ENCODE measurements at places on chromosomes 3 and 15. TPM values are rescaled to one million over a fixed set of nuclear protein-coding genes. Genes with fewer than 3 reads are reported as not detected.
A peak's percentile ranks its signal among the peaks of the same experiment; 100 is the strongest.

- DNase-seq: no peak
- H3K4me1 ChIP-seq: peaks cover 7% of the 10 kb centered on the region
- no peaks in the 10 kb centered on the region for H3K36me3 ChIP-seq
- H3K27ac ChIP-seq: no peak overlapping the region
- H3K27me3 ChIP-seq: no peaks in the 10 kb centered on the region
Observed at GRCh38 chr3:154889227-154889634, 190.9 kb upstream of the MME start.

GRCh38 chr3:177430653-177431052 is 233.4 kb upstream of the TBL1XR1 start:
- H3K4me3 ChIP-seq: no peak overlapping the region
- no peaks in the 10 kb centered on the region for H3K27me3 ChIP-seq
- H3K27ac ChIP-seq: peak overlapping the region; percentile 38
- no peak for DNase-seq
- H3K36me3 ChIP-seq: no peaks in the 10 kb centered on the region
- H3K4me1 ChIP-seq: peaks cover 24% of the 10 kb centered on the region

DNA sequence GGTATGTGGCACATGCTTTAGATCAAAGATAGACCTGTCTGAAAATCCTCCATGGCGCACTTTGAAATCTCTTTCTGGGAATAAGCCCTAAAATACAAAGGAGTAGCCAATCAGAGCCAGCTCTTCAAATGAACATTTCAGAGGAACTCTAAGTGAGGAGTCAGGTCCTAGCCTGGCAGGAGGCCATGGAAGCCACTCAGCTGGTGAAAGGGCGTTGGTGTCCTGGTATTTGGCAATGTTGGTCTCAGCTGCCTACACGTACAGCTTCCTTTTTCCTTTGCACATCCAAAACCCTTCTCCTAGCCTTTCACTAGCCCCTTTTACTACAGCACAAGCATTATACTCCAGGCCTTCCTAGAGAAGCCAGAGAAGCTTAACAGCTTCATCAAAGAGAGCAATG is 5.5 kb downstream of the WDR73 start:
- peaks cover 5% of the 10 kb centered on the region for H3K27me3 ChIP-seq
- H3K36me3 ChIP-seq: peaks cover 42% of the 10 kb centered on the region
- peaks cover 13% of the 10 kb centered on the region for H3K4me1 ChIP-seq
- DNase-seq: no peak
- H3K27ac ChIP-seq: peak overlapping the region; percentile 34

DNA sequence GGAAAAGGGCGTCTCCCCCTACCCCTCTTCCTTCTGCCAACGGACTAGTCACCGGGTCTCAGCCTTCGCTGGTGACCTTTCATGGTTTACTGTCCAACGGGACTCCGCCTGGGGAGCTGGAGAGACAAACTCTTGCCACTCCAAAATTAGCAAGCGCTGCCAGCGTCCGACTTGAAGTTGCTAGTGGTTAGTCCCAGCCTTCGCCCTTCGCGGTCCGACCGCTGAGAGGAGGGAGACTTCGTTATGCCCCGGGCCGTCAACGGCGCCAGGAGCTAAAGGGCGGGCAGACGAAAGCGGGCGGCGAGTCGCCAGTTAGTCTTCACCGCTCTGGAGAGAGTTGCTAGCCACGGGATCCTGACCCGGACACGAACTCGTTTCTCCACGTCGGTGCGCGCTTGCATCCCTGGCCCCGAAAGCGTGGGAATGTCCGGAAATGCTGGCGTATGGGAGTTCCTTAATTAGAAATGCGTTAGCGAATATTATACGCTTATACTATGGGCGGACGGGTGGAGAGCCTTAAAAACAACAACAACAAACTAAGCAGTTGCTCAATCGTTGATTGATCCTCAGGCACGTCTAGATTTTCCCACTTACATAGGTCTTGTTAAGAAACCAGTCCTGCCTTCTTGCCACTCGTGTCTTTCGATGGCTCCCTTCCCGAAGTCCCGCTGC is 716 bp downstream of the SMC4 start:
- peak overlapping the region; percentile 96 for H3K27ac ChIP-seq
- H3K27me3 ChIP-seq: peaks cover 19% of the 10 kb centered on the region
- peaks cover 10% of the 10 kb centered on the region for H3K36me3 ChIP-seq
- H3K4me3 ChIP-seq: peak overlapping the region; percentile 97
- H3K4me1 ChIP-seq: peaks cover 41% of the 10 kb centered on the region

DNA sequence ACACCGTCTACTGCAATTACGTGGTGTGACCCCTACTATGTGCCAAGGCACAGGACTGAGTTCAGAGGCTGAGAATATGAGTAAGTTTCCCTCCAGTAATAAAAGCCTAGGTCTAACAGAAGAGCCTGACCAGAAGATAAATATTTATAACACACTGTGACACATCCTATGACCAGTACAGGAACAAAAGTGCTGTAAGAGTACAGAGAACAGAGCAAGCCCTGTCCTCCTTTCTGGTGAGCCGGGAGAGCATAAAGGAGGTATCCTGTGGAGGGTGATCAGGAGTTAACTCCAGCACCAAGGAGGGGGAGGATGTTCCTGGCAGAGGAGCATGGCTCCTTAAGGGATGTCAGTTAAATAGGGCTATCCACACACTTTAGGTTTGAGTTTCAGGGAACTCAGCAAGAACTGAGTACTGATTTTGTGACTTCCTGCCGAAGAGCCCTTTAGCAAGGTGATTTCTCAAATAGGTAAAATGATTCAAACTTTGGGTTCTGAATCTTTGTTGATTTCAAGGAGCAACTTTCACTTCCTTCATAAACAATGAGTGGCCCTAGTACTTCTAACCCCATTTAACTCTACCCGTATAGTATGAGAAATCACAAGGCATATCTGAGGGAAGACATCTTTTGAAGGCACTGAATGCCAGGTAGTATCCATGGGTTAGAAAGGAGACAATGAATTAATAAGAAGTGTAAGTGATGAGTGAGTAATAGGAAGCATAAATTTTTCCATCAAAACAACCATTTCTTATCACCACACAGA is 198.0 kb downstream of the THRB start:
- H3K27me3 ChIP-seq: no peaks in the 10 kb centered on the region
- no peaks in the 10 kb centered on the region for H3K4me1 ChIP-seq
- no peak overlapping the region for H3K4me3 ChIP-seq
- H3K27ac ChIP-seq: no peak overlapping the region
- H3K36me3 ChIP-seq: no peaks in the 10 kb centered on the region

DNA sequence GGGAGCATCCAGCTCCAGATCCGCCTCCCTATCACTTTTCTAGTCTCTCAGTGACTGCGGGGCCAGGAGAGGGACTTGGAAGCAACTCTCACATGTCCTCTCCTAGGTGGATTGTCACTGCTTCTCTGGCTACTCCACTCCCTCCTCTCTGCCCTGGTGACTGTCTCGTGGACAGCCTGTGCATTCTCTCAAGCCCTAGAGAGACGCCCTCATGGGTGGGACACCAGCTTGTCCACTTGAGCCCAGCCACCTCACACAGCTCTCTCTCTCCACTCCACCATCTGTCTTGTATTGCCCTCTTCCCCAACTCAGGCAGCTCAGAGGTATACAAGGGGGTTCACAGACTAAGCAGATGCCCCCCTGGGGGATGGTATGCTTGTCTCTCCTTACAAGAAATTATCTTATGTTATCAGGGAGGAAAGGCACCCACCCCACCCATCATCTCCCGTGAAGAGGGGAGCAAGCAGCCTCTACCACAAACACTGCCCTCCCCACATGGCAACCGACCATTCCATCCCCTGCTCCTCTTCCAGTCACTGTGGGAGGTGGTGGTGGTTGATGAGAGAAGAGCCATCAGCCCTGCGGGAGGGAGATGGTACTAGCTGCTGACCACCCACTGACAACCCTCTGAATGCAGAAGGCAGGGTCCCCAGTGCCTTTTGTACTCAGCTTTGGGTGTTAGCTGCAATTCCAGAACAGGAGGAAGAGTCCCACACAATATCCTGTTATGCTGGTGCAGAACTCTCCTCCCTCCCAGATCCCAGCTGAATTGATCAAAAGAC is 15.5 kb upstream of the LOXL1 start:
- H3K4me1 ChIP-seq: peaks cover 35% of the 10 kb centered on the region
- H3K27me3 ChIP-seq: peaks cover 3% of the 10 kb centered on the region
- H3K4me3 ChIP-seq: no peak overlapping the region
- H3K36me3 ChIP-seq: peaks cover 29% of the 10 kb centered on the region

GRCh38 chr15:75029378-75030022 is 6.1 kb downstream of the PPCDC start:
- peaks cover 12% of the 10 kb centered on the region for H3K27me3 ChIP-seq
- peaks cover 12% of the 10 kb centered on the region for H3K36me3 ChIP-seq

GRCh38 chr3:62622553-62623174 is 249.3 kb upstream of the FEZF2 start:
- no peaks in the 10 kb centered on the region for H3K36me3 ChIP-seq
- H3K4me1 ChIP-seq: no peaks in the 10 kb centered on the region
- no peak overlapping the region for H3K27ac ChIP-seq
- H3K4me3 ChIP-seq: no peak overlapping the region

Gene KLHL40
- not detected for total RNA-seq

All from endothelial cell (in vitro differentiated cells).